ENCODE measurements at places on chromosomes 13 and 19.
A peak's percentile ranks its signal among the peaks of the same experiment; 100 is the strongest.

- DNase-seq = no peak
Observed at GRCh38 chr13:55538424-55538823, 1602.3 kb upstream of the PRR20A start.

GRCh38 chr13:102907016-102907756 lies 61.4 kb downstream of the ERCC5 start:
- DNase-seq = no peak

GRCh38 chr13:109963384-109963783 lies 177.0 kb upstream of the IRS2 start:
- DNase-seq = no peak

DNA sequence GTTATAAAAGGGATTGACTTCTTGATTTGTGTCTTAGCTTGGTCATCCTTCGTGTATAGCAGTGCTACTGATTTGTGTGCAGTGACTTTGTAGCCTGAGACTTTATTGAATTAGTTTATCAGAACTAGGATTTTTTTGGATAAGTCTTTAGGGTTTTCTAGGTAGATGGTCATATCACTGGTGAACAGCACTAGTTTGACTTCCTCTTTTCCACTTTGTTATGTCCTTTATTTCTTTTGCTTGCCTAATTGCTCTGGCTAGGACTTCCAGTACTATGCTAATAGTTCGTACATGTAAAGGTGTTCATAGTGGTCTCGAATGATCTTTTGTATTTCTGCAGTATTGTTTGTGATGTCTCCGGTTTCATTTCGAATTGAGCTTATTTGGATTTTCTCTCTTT lies 145.4 kb downstream of the DNAJC3 start:
- no peak for DNase-seq

GRCh38 chr19:35733180-35734125 lies 8.8 kb downstream of the IGFLR1 start:
- DNase-seq = no peak

DNA sequence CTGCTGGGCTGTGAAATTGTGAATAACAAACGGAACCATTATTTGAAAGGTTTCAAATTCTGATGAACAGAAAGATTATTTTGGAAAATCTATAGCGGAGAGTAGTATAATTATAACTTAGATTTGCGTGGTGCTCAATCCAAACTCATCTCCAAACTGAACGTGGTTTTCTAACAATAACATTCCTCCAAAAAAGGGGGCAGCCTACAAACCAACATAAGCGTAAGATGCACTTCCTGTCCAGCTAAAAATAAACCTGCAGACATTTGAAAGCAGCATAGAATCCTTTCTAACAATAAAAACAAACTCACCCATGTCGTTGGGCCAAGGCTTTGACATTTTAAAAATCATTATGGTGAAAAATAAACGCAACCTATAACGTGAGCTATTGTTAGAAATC lies 178.4 kb downstream of the COL4A1 start:
- no peak for DNase-seq

- DNase-seq = peak; percentile 68
Observed at GRCh38 chr13:107866941-107867623, 348.3 kb downstream of the LIG4 start.

DNA sequence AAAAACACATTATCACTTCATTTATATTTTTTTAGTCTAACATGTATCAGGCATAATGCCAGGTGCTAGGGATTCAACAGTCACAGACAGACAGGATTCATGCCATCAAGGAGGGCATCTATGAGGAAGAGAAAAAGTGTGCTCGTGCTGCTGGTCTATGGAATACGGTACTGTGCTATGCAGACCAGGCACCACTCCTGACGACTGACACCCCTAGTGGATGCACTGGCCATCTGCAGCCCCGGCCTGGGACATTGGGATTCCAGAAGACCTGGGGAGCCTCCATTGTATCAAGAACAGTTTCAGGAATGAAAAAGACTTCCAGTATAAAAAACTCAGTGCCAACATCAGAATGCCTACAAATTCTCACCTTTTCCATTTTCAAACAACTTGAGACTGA lies 94.0 kb downstream of the KLF12 start:
- peak; percentile 52 for DNase-seq

GRCh38 chr19:18167975-18168645 lies 5.5 kb upstream of the IFI30 start:
- peak; percentile 47 for DNase-seq

DNA sequence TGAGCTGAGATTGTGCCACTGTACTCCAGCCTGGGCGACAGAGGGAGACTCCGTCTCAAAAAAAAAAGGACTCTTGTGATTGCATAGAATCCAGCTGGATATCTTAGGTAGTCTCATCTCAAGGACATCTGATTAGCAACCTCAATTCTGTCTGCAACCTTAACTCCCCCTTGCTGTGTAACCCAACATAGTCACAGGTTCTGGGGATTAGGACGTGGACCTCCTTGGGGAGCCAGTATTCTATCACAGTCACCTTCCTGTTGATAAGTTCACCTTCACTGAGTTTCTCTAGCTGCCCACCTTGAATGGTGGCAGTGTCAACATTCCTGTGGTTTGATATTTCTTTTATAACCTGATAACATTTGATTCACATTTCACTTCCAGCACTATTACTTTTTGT lies 27.2 kb downstream of the GPR18 start:
- DNase-seq = no peak

DNA sequence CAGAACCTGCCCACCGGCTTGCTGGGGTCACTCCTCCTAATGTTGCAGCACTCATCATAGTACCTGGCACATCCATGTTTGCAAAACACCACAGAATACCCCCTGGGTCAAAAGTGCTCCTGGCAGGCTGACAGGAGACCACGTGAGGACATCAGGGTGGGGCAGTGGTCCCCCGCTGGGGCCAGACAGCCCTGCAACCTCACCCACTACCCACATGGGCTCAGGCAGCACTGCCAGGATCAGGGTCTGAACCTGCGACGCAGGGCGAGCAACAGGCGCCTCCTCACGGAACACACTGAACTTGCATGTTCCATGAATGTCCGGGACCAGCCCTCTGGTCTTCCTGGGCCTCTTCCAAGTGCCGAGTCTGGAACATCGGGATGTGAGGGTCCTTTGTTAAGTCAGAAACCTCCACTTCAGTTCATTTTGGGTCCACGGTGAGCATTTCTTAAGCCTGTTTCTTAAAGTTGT lies 1.4 kb upstream of the SLC7A9 start:
- DNase-seq = no peak

GRCh38 chr19:1070931-1071791 lies 4.2 kb downstream of the ARHGAP45 start:
- no peak for DNase-seq

DNA sequence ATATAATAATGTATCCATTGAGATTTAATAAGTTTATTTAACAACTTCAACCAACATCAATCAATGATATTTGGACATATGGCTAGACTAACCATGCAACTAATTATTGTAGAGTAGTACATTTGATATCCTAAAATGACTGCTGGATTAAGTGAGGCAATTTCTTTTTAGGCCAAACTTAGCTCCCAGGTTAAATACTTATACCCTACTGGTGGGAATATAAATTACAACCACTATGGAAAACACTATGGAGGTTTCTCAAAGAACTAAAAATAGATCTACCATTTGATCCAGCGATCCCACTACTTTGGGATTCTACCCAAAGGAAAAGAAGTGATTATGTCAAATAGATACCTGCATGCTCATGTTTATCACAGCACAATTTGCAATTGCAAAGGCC lies 345.8 kb downstream of the RBM26 start:
- DNase-seq = no peak

DNA sequence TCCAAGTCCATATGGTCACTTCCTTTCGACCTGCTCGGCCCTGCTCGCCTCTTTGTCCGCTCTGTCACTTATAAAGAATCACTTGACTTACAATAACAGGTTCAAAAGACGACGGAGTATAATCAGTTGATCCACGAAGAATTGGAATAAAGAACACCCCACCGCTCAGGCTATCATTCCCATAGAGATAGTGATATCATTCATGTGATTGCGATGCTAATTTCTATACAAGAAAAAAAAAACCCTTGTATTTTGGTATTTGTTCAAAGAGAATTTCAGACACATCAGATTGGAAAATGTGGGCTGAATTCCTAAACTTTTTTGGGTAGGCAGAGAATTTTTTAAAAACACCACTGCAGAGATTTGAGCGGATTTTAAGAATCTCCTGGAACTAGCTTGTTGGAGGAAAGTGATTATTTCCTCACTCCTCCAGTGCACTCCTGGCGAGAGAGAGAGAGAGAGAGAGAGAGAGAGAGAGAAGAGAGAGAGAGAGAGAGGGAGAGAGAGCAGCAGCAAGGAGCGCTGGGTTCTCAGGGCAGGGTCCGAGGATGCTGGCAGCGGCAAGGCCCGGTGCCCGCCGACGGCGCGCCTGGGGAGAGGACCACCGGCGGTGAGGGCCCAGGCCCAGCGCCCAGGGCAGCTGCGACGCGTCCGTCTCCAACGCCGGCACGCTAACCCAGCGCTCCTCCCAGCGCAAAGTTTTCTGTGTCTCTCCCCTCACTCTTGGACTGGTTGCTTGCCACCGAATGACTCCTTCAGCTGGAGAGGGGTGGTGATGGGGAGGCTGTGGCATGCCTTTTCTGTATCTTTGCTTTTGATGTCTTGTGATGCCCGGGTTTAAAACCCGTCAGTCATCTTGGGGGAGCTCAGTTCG lies 149.0 kb upstream of the ZNF536 start:
- no peak for DNase-seq

GRCh38 chr13:32121316-32121715 lies 89.7 kb downstream of the FRY start:
- DNase-seq = no peak

- peak; percentile 94 for DNase-seq
Observed at GRCh38 chr13:44306371-44307192, 67.0 kb upstream of the SERP2 start.

- no peak for DNase-seq
Observed at GRCh38 chr13:71394176-71394575, 472.8 kb downstream of the DACH1 start.

- DNase-seq = no peak
Observed at GRCh38 chr19:42360787-42361544, 29.1 kb downstream of the CNFN start.

GRCh38 chr13:21232196-21232595 lies 55.7 kb downstream of the MRPL57 start:
- DNase-seq = no peak

GRCh38 chr19:38142176-38143035 lies 81.6 kb downstream of the DPF1 start:
- DNase-seq = peak; percentile 62

DNA sequence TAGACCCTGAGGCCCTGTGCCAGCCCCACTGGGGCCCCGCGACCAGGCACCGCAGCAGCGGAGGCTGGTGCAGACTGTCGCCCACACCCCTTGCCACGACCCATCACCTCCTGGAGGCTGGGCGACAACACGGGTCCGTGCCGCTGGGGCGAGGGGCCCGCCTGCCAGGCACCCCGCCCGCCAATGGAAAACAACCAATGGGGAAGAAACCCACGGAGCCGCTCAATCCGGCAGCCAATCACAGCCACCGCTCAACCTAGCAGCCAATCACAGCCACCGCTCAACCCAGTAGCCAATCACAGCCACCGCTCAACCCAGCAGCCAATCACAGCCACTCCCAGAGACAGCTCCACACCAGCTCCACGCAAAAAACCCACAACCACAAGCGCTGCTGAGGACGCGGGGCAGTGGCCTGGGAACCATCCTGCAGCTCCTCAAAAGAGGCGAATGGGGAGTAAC lies 29.7 kb downstream of the GPX4 start:
- DNase-seq = no peak

DNA sequence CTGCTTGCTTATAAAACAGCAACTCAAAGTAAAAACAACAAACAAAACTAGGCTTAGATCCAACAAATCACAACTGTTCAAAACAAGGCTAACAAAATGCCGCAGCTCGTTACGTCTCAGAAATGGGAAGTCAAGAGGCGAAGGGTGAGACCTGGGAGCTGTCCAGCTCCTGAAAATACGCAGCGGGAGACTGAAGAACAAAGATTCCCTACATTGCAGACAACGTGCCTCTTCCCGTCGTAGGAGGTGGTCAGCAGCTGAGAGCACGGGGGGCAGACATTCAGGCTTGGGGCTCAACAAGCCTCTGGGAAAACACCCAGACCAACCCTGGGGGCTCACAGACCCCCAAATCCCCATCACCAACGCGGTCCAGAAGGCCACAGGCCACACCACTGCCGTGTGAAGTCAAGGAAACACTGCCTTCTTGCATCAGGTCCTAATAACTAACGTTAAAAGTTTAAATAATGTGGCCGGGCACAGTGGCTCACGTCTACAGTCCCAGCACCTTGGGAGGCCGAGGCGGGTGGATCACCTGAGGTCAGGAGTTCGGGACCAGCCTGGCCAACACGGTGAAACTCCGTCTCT lies 13.5 kb downstream of the PLPP2 start:
- peak; percentile 34 for DNase-seq

GRCh38 chr13:24133021-24133795 lies 27.3 kb upstream of the SPATA13 start:
- no peak for DNase-seq

DNA sequence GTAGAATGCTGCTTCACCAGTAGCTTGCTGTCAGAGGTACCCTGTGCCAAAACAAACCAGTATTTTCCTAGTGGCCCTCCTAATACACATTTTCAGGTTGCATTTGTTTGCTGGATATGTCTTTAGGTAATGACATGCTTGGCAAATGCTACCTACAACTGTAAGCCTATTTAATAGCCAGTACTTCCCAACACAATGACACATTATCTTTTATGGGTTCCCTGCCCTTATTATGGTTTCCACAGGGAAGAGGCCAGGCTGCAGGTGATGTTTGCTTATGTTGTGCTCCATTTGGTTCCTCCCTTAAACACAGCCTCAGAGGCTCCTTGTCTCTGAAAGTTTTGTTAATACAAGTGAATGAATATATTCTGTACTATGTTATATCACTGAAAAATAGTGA lies 24.7 kb downstream of the FRY start:
- DNase-seq = no peak

DNA sequence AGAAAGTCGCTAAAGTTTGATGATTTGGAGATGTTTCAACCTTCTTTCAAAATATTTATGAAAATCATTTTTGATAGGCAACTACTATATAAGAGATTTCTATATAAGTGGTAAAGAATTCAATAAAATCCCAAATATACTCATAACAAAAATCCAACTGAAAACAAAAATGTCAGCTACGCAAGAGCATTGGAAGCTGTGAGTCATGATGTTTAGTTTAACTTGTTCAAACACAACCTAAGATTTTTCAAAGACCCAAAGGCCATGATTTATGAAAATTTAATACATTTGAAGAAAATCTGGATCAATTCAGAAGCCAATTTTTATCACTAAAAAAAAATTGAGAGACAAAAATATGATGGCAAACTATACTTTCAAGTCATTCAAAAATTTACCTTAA lies 226.6 kb downstream of the MZT1 start:
- no peak for DNase-seq
